ENCODE measurements at places on chromosomes 12 and 14. TPM values are rescaled to one million over a fixed set of nuclear protein-coding genes. Genes with fewer than 3 reads are reported as not detected.

Gene SP7
- not detected for total RNA-seq

Gene CATSPERB
- 0.74 TPM for total RNA-seq

Gene GPR135
- total RNA-seq, result 6.4 TPM

Gene SLC6A12
- 11.1 TPM for total RNA-seq

Gene RASSF9
- 1.2 TPM for total RNA-seq

Gene MYF6
- total RNA-seq, result 0.74 TPM
